Body of pancreas (tissue), 4 donors: ENCODE measurements at places on chromosomes 5 and 9. TPM values are rescaled to one million over a fixed set of nuclear protein-coding genes. Genes with fewer than 3 reads are reported as not detected.
A peak's percentile ranks its signal among the peaks of the same experiment; 100 is the strongest.

- H3K36me3 ChIP-seq = no peaks in the 10 kb centered on the region
- H3K4me3 ChIP-seq = no peak overlapping the region
- H3K27ac ChIP-seq = no peak overlapping the region
- no peaks in the 10 kb centered on the region for H3K27me3 ChIP-seq
Measured at GRCh38 chr5:139985733-139986132, 57.4 kb downstream of the NRG2 start.

- no peak for DNase-seq
- H3K4me1 ChIP-seq = no peaks in the 10 kb centered on the region
- no peaks in the 10 kb centered on the region for H3K36me3 ChIP-seq
- no peak overlapping the region for H3K27ac ChIP-seq
Measured at GRCh38 chr9:88772575-88772974, 218.7 kb upstream of the S1PR3 start.

DNA sequence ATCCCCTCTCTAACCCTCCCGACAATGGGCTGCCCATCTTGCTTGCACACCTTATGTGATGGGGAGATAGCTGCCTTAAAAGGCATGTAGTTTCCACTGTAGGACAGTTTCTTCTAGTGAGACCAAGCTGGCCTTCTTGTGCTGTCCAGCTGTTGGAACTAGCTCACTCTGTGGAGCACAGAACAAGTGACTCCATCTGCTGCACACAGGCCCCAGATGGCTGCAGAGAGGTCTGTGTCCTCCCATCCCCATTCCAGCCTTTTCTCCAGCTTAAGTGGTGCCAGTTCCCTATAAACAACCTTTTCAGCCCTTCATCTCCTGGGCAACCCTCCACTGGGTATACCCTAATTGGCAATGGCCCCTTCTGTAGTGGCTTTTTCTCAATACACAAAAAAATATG, 18.7 kb upstream of the PSD2 start:
- no peak overlapping the region for H3K27ac ChIP-seq
- H3K4me3 ChIP-seq = no peak overlapping the region
- peaks cover 6% of the 10 kb centered on the region for H3K4me1 ChIP-seq

GRCh38 chr5:107369622-107370021, 301.1 kb downstream of the EFNA5 start:
- no peaks in the 10 kb centered on the region for H3K27me3 ChIP-seq
- no peaks in the 10 kb centered on the region for H3K4me1 ChIP-seq
- no peak for DNase-seq
- no peak overlapping the region for H3K4me3 ChIP-seq
- no peak overlapping the region for H3K27ac ChIP-seq

DNA sequence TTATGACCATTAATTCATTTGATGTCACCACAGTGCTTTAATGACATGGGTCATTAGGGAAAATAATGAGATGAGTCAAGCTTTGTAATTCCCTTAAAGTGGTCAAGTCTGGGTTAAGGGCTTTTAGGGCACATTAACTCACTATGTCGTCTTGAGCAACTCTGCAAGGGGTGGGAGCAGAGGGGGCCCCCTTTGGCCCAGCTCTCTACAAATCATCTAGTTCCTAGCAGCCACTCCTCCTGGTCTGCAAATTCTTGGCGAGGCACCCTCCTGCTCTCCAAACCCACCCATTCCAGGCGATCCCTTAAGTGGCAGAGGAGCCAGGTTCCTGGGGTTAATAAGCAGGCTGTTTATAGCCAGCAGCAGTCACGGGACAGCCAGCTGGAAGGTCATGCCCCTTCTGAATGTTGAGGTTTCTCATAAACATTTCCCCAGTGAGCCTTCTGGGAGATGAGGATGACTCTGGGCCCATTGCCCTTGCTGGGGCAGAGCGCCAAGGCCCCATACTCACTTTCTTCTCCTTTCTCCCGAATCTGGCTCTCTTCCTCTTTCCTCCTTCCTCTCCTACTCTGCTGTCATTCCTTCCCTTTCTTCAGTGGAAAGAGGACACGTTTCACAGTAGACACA, 14.3 kb upstream of the GPX3 start:
- H3K27me3 ChIP-seq = no peaks in the 10 kb centered on the region
- peak overlapping the region; percentile 34 for H3K27ac ChIP-seq
- H3K36me3 ChIP-seq = no peaks in the 10 kb centered on the region
- peak; percentile 61 for DNase-seq
- no peaks in the 10 kb centered on the region for H3K4me1 ChIP-seq

GRCh38 chr5:39092581-39093351, 18.6 kb upstream of the RICTOR start:
- no peaks in the 10 kb centered on the region for H3K36me3 ChIP-seq
- no peaks in the 10 kb centered on the region for H3K27me3 ChIP-seq
- no peak overlapping the region for H3K27ac ChIP-seq
- no peak overlapping the region for H3K4me3 ChIP-seq

GRCh38 chr5:76720988-76721569, 5.2 kb downstream of the F2R start:
- no peaks in the 10 kb centered on the region for H3K36me3 ChIP-seq
- no peak overlapping the region for H3K4me3 ChIP-seq
- DNase-seq = no peak
- H3K4me1 ChIP-seq = peaks cover 8% of the 10 kb centered on the region
- no peaks in the 10 kb centered on the region for H3K27me3 ChIP-seq

DNA sequence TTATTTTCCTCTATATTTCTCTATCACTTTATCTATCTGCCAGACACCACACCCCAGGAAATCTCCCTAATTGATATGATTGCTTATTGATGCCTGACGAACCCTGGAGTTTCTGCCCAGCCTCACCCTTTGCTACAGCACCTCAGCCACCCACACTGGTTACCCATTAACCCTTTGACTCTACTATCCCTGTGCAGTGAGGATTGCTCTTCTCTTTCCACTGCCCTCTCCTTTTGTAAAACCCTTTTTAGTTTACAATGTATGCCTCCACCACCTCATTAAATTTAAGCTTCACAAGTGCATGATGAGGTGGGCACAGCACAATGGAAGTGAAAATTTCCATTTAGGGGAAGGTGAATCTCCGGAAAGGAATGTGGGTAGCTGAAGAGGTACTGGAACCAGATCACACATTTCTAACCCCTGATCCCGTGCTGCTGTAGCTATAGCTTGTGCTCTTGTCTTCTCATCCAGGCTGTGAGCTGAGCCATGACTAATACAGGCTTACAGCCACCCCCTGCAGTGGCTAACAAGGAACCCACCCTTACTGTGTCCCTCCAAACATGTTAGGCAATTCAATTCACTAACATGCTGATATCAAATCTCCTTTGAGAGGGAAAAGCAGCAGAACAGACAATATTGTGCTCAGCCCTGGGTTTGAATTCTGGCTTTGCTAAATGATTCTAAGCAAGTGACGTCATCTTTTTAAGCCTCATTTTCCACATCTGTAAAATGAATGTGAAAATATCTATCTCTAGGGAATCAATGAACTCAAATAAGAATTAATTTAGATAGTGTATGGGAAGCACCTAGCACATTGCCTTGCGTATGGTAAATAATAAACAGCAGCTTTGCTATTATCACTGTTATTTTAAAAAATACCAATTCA, 186.9 kb upstream of the TRIM32 start:
- DNase-seq = no peak
- no peaks in the 10 kb centered on the region for H3K36me3 ChIP-seq

- H3K36me3 ChIP-seq = no peaks in the 10 kb centered on the region
- H3K27me3 ChIP-seq = no peaks in the 10 kb centered on the region
- DNase-seq = no peak
- H3K4me1 ChIP-seq = no peaks in the 10 kb centered on the region
- no peak overlapping the region for H3K27ac ChIP-seq
Measured at GRCh38 chr5:145774442-145774841, 60.7 kb downstream of the PRELID2 start.

- no peak for DNase-seq
- no peak overlapping the region for H3K27ac ChIP-seq
- H3K27me3 ChIP-seq = no peaks in the 10 kb centered on the region
Measured at GRCh38 chr5:97576956-97577355, 393.9 kb upstream of the RIOK2 start.

DNA sequence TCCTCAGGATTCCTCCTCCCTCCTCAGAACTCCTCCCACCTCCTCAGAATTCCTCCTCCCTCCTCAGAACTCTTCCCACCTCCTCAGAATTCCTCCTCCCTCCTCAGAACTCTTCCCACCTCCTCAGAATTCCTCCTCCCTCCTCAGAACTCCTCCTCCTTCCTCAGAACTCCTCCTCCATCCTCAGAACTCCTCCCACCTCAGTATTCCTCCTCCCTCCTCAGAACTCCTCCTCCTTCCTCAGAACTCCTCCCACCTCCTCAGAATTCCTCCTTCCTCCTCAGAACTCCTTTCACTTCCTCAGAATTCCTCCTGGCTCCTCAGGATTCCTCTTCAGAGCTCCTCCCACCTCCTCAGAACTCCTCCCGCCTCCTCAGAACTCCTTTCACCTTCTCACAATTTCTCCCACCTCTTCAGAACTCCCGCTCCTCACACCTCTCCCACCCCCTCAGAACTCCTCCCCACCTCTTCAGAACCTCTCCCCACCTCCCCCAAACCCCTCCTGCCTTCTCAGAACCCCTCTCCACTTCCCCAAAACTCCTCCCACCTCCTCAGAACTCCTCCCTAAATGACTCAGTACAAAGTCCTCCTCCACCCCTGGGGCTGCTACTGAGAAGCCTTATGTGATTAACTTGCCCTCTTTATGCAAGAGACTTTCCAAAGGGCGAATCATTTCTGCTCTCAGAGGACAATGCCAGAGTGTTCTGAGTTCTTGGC, 23.2 kb downstream of the SLC46A2 start:
- no peak overlapping the region for H3K4me3 ChIP-seq
- no peaks in the 10 kb centered on the region for H3K4me1 ChIP-seq
- peak; percentile 28 for DNase-seq
- no peaks in the 10 kb centered on the region for H3K27me3 ChIP-seq
- H3K36me3 ChIP-seq = peaks cover 4% of the 10 kb centered on the region
- H3K27ac ChIP-seq = no peak overlapping the region

- DNase-seq = no peak
- H3K27me3 ChIP-seq = no peaks in the 10 kb centered on the region
- no peaks in the 10 kb centered on the region for H3K4me1 ChIP-seq
- H3K27ac ChIP-seq = no peak overlapping the region
Measured at GRCh38 chr9:88312517-88313103, 75.6 kb upstream of the SPIN1 start.

DNA sequence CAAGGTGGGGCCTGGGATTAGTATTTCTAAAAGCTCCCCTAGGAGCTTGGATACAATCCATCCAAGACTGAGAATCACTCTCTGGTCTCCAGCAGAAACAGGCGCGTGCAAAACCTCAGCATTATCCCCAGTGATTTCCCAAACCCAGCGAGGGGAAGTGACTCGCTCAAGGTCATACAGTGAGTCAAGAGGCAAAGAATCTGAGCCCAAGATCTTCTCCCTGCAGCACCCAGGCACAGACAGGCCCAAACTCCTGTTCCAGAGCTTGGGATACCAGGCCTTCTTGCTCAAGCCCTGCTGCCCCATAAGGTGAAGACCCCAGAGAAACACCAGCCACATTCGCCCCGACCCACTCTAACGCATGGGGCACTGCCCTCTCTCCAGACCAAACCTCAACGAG, 33.2 kb downstream of the SHB start:
- H3K4me3 ChIP-seq = no peak overlapping the region
- no peaks in the 10 kb centered on the region for H3K36me3 ChIP-seq
- H3K27me3 ChIP-seq = no peaks in the 10 kb centered on the region
- peaks cover 83% of the 10 kb centered on the region for H3K4me1 ChIP-seq

DNA sequence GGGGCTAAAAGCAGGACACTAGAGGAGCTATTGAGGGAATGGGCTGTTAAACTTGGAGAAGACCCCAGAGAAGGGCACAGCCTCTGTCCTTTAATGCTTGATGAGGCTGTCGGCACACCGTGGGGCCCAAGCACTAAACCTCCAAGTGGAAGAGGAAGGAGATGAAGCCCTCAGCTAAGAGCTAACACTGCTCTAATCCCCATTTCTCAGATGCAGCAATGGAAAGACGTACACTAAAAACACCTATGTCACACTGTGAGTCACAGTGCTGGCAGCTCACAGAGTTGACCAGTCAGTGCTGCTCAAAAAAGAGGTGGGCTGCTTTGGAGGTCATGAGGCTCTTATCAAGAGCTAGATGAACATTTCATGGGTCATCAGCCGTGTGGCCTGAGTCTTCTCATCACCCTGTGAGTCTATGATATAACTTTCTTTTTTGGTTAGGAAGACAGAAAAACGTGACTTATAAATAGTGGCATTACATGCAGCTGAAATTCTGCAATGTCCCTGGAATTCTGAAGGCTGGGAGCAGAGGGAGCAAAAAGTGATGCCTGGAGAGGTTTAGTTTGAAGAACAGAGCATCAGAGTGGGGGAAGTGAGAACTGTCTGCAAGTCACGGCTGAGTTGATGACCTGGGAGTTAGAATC, 21.5 kb downstream of the TNFSF8 start:
- no peak for DNase-seq
- H3K27ac ChIP-seq = no peak overlapping the region
- no peaks in the 10 kb centered on the region for H3K27me3 ChIP-seq
- no peaks in the 10 kb centered on the region for H3K36me3 ChIP-seq
- H3K4me3 ChIP-seq = no peak overlapping the region

- H3K36me3 ChIP-seq = peaks cover 1% of the 10 kb centered on the region
- H3K27me3 ChIP-seq = no peaks in the 10 kb centered on the region
- no peak for DNase-seq
- H3K4me1 ChIP-seq = peaks cover 7% of the 10 kb centered on the region
- H3K4me3 ChIP-seq = no peak overlapping the region
Measured at GRCh38 chr5:78487846-78488245, 127.4 kb downstream of the SCAMP1 start.

GRCh38 chr5:73642344-73642743, 16.3 kb downstream of the ARHGEF28 start:
- no peak overlapping the region for H3K27ac ChIP-seq
- no peaks in the 10 kb centered on the region for H3K36me3 ChIP-seq
- peaks cover 55% of the 10 kb centered on the region for H3K4me1 ChIP-seq

GRCh38 chr9:93590609-93591234, 14.3 kb downstream of the PHF2 start:
- H3K27me3 ChIP-seq = no peaks in the 10 kb centered on the region
- DNase-seq = no peak
- H3K4me1 ChIP-seq = peaks cover 65% of the 10 kb centered on the region
- H3K27ac ChIP-seq = no peak overlapping the region
- no peak overlapping the region for H3K4me3 ChIP-seq
- H3K36me3 ChIP-seq = no peaks in the 10 kb centered on the region

Gene ENC1
- 34.0 TPM for total RNA-seq

Gene TAF1L
- total RNA-seq = not detected

Gene PNPLA7
- 16.1 TPM for total RNA-seq

Gene ZER1
- total RNA-seq = 41.9 TPM

Gene DNM1
- total RNA-seq = 29.0 TPM

Gene SERF1A
- 10.1 TPM for total RNA-seq

Gene SAPCD2
- total RNA-seq = 0.78 TPM
